NCI-H524 treated with DMSO at 0.1 percent for 48 hours (cell line): ENCODE measurements at places on chromosomes 2 and 18.
A peak's percentile ranks its signal among the peaks of the same experiment; 100 is the strongest.

GRCh38 chr2:214465363-214466146 lies 54.7 kb downstream of the VWC2L start:
- no peak for DNase-seq

GRCh38 chr2:211748339-211748738 lies 790.3 kb downstream of the ERBB4 start:
- DNase-seq: no peak

- DNase-seq: peak; percentile 8
Observed at GRCh38 chr2:209425471-209426071, 1.7 kb downstream of the MAP2 start.

GRCh38 chr2:1540481-1540880 lies 127.2 kb downstream of the TPO start:
- DNase-seq: no peak

DNA sequence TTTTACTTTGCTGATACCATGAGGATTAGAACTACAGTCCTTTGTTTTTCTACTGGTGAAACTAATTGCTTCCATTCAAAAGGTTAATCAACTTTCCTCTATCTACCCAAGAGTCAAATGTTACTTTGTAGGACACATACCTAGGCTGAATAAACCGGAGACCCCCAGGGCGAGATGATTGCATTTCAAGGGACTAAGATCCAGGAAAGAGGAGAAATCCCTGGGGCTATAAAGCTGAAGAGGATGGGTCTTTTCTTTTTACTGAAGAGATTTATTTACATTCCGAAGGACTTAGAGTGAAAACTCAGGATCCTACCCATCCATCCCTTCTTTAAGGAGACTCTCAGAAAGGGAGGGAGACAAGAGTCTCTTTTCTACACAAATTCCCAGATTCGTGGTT lies 331.9 kb downstream of the CDH19 start:
- no peak for DNase-seq
